Coronary artery (tissue), 2 donors: ENCODE measurements at places on chromosomes 3 and 15.

- no peak for DNase-seq
Observed at GRCh38 chr3:18841422-18842343, 306.6 kb upstream of the KCNH8 start.

GRCh38 chr3:194075802-194076460 is 60.0 kb upstream of the HES1 start:
- DNase-seq, result no peak

- DNase-seq, result no peak
Observed at GRCh38 chr3:62870321-62870720, 4.9 kb downstream of the CADPS start.

- DNase-seq, result no peak
Observed at GRCh38 chr15:96860741-96861140, 530.2 kb downstream of the NR2F2 start.

DNA sequence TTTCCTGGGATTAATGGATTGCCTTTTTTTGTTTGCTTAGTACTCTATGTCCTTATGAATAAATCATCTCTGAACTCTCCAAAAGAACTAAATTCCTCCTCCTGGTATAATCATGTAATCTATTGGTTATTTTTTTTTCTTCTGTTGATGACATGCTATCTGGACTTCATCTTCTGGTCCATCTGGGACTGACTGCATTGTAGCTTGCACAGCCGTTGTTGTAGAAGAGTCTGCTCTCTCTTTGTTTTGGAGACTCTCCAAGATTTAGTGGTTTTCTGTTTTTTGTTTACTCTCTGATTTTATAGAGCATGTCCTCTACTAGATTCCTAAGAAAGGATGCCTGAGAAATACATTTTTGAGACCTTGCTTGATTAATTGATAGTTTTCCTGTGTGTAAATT is 19.1 kb downstream of the IREB2 start:
- no peak for DNase-seq

GRCh38 chr15:85327820-85328219 is 52.6 kb upstream of the AKAP13 start:
- no peak for DNase-seq

GRCh38 chr3:81620849-81621248 is 140.6 kb downstream of the GBE1 start:
- DNase-seq, result no peak

DNA sequence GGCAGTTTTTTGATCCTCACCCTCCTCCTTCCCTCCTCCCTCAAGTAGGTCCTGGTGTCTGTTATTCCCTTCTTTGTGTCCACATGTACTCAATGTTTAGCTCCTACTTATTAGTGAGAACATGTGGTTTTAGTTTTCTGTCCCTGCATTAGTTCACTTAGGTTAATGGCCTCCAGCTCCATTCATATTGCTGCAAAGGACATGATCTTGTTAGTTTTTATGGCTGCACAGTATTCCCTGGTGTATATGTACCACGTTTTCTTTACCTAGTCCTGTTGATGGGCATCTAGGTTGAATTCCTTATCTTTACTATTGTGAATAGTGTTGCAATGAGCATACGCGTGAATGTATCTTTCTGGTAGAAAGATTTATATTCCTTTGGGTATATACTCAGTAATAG is 61.7 kb upstream of the FGF7 start:
- DNase-seq, result no peak

- DNase-seq, result no peak
Observed at GRCh38 chr3:176262071-176262470, 935.2 kb downstream of the TBL1XR1 start.

GRCh38 chr3:166498446-166498845 is 661.2 kb upstream of the BCHE start:
- DNase-seq, result no peak

GRCh38 chr3:10976770-10977169 is 15.8 kb upstream of the SLC6A1 start:
- no peak for DNase-seq

DNA sequence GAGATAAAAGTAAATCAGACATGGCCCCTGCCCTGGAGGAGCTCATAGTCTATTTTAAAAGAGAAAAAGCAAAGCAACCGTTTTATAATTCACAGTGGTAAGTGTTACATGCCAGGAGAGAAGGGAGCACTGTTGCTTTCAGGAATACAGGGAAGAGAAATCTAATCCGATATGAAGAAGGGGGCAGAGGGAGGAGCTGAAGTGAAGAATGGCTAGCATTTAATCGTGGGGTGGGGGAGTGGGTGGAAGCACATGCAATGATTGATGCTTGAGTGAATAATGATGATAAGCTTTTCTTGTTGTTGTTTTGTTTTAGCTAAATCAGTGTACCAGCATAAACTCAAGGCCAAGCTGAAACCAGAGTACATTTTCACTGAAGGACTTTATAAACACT is 629.5 kb downstream of the MAGI1 start:
- no peak for DNase-seq

DNA sequence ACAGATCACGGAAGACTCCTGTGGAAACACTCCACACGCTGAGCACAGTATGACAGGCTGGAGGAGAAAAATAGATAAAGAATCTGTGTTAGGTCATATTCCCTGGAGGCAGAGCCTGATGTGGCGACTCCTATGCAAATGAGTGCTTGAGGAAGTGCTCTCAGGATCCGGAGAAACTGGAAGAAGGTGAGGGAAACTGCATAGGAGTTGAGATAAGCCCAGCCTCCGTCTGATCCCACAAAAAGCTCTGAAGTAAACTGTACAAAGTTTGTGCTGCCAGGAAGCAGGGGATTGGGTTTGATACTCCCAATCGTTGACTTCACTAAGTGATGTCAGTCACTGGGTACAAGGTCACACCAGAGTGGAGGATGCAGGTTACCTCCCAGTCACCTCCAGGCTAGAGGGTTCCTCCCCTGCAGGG is 33.4 kb downstream of the OSBPL10 start:
- DNase-seq, result no peak

- no peak for DNase-seq
Observed at GRCh38 chr3:119500265-119500664, 1.9 kb downstream of the TIMMDC1 start.

GRCh38 chr15:62472616-62473299 is 307.7 kb upstream of the C2CD4B start:
- DNase-seq, result no peak

- DNase-seq, result no peak
Observed at GRCh38 chr3:113575206-113575605, 42.9 kb downstream of the SIDT1 start.

DNA sequence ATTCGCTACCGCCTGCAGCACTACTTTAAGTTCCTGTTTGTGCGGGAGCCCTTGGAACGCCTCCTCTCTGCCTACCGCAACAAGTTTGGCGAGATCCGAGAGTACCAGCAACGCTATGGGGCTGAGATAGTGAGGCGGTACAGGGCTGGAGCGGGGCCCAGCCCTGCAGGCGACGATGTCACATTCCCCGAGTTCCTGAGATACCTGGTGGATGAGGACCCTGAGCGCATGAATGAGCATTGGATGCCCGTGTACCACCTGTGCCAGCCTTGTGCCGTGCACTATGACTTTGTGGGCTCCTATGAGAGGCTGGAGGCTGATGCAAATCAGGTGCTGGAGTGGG is 995 bp downstream of the CHST14 start:
- DNase-seq, result no peak

GRCh38 chr15:62359416-62359815 is 194.3 kb upstream of the C2CD4B start:
- no peak for DNase-seq

DNA sequence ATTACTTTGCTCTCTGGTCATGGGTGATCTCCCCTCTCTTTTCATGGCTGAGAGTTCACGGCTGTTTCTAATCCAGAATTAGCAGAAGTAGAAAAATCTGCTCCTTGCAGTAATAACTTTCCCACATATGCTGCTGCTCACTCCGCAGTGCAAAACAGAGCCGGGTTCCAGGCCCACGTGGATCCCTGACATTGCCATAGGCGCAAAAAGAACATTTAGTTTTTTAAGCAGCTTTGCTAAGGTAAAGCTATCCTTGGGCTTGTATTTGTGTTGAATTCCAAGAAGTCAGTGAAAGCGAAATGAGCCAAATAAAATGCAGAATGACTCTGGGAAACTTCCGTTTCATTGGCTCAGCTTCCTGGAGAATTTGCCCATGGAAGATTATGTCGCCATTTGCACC is 633.7 kb upstream of the SUCLG2 start:
- DNase-seq, result no peak

GRCh38 chr3:194877291-194878119 is 191.8 kb downstream of the FAM43A start:
- no peak for DNase-seq

DNA sequence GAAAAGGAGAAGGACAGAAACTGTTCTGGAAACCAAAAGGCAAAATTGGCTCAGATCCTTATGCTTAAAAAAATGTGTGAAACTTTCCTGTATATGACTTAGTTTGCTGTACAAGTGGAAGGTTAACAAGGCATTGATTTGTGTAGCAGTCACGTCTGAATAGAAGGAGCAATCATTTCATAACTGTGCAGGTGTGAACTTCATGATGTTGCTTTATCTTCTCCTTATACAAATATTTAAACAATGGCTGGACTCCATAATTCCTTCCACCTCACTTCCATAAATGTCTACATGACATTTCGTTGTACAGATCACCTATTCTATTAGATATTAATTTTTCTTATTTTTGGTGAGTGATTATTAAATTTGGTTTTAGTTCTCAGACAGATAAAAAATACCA is 382.7 kb upstream of the NPAP1 start:
- DNase-seq, result no peak

GRCh38 chr15:73560501-73561117 is 72.6 kb downstream of the NPTN start:
- DNase-seq, result no peak

DNA sequence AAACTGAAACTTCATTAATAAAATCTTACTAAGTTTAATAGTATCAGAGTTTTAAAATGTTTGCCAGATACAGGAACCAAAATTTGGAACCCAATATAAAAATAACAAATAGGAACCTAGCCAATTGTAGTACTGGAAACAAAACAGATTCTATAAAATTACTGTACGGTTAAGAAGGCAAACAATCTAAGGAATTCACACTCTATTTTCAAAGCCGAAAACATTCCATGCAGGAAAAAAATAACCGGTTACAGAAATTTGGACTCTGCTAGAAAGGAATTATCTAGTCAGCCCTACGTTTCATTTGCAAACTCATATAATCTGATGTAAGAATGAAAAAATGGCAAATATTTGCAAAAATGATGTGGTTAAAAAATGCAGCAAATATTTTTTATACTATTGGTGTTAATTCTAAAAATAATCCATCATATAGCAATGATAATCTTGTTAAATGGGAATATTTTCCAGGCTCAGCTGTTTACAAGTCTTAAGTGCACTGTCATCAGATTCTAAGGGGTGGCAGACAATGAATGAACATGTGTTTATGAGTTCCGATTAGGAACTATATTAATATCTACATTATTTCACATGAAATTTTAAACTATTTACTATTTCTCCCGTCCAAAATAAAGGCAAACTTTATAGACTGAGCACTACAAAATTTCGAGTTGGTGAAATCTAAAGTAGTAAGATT is 58.1 kb downstream of the DCBLD2 start:
- no peak for DNase-seq

GRCh38 chr15:90595763-90596155 is 66.0 kb downstream of the CRTC3 start:
- DNase-seq, result no peak

DNA sequence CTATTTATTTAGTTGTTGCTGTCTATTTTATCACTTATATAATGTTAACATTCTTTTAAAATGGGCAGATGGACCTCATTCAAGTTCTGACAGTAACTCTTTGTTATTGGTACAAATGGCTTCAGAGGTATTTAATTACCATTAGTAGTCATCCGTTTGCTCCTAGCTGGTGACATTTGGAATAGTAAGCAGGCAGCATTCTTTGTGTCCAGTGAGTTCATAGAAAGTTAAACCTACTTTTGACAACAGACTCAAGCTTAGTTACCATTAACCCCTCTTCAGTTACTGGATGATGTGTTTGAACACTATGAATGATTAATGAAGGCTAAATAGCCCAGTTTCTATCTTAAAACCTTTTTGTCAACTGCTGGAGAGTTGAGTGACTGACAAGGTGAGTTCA is 500.7 kb upstream of the ATP11B start:
- DNase-seq, result no peak

DNA sequence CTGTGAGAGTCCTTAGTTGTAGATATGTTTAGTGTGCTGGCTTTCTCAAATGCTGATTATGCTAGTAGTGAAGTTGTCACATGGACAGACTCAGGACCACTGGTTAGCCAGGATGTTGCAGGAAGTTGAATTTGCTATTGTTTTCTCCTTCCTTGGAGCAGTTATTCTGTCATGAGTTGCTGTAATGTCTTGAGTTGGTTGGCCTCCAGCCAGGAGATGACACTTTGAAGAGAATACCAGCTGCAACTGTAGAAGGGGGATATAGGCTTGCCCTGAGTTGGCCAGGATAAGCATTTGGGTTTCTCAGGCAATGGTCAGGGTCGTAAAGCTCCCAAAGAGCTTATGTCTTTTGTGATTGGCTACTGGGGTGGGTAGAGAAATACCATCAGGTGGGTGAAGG is 206.7 kb downstream of the ZNF621 start:
- DNase-seq, result no peak

DNA sequence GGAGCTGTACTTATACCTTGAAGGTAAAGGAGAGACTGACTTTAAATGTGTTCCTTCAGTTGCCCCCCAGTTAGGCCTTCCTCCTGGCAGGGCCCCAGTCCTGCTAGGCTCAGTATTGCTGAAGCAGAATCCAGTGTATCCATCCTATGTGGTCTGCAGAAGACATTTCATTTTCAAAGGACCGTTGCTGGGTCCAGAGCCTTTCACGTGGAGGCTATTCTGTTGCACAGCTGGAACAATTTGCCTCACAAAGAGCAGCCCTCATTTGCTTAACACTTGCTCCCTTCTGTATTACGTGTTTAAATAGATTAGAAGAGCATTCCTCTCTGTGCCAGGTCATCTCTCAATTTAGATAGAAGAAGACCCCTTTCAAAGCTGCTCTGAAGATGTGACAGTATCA is 78.9 kb upstream of the CFAP20DC start:
- no peak for DNase-seq

DNA sequence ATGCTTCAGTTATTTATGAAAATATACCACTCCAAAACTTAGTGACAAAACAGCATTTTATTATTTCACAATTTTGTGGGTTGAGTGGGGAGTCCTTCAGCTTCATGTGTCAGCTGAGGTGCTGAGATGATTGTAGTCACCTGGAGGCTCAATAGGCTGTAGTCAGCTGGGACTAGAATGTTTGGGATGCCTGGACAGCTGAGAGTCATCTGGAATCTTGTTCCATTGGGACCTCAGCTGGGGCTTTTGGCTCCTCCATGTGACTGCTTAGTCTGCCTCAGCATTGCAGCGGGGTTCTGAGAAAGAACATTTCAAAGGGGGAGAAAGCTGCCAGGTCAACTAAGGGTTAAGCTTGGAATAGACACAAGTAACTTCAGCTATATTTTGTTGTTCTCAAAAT is 13.4 kb downstream of the STT3B start:
- no peak for DNase-seq

DNA sequence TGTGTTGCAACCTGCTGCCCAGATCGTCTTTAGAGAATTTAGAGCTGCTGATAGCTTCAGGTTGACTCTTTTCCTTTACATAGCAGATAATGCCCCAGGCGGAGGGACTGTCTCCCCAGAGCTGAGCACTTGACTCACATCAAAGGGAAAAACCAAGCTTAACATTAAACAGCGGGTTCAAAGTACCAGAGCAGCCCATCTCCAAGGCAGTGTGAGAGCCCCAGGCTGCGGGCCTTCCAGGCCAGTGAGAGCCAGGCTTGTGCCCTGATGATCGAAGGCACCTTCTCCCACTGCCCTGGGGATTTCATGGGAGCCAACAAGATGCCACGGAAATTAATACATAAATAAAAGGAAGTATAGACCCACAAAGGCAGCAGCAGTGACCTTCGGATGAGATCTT is 275.6 kb downstream of the XXYLT1 start:
- peak; percentile 24 for DNase-seq

- no peak for DNase-seq
Observed at GRCh38 chr3:31184261-31185061, 290.0 kb upstream of the GADL1 start.
